ENCODE measurements at places on chromosomes 3 and 15.

GRCh38 chr3:124628863-124629262 lies 101.4 kb upstream of the UMPS start:
- no peak for DNase-seq

GRCh38 chr3:36784138-36784635 lies 19.8 kb upstream of the DCLK3 start:
- no peak for DNase-seq

- DNase-seq: no peak
These were observed 295.7 kb upstream of the ROBO1 start for GRCh38 chr3:80063535-80063934.

DNA sequence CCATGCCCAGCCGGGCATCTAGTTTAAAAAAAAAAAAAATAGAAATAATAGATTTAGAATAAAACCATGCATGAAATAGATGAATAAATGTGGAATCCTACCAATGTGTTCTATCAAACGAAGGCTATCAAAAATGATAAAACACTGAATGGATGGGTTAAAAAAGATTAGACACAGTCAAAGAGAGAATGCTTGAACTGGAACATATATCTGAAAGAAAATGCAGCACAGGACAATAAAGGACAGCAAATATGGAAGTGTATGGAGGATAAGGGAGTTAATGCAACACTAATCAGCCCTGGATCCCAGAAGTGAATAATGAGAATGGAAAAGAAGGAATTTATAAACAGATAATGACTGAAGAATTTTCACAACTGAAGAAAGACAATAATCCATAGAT lies 571.7 kb downstream of the GRM7 start:
- DNase-seq: no peak

GRCh38 chr3:64686446-64686908 lies 1.3 kb downstream of the ADAMTS9 start:
- DNase-seq: no peak

All from activated CD4-positive, alpha-beta T cell treated with anti-CD3 and anti-CD28 coated beads, Interleukin-10, Interleukin-2, amounts not matched to agents 100 ng/mL and 50 ng/mL, durations not matched to agents 16 hours and 8 hours (primary cell).